ENCODE measurements at places on chromosomes 7 and 10. TPM values are rescaled to one million over a fixed set of nuclear protein-coding genes. Genes with fewer than 3 reads are reported as not detected.
A peak's percentile ranks its signal among the peaks of the same experiment; 100 is the strongest.

MOGAT3 gene
- not detected for polyA plus RNA-seq

UCN3 gene
- not detected for polyA plus RNA-seq

AKR1C1 gene
- polyA plus RNA-seq, result 5.4 TPM

GRCh38 chr7:64729089-64729848 is 63.3 kb downstream of the ZNF107 start:
- no peak for DNase-seq

UPK3B gene
- 0.10 TPM for polyA plus RNA-seq

PNLIPRP3 gene
- not detected for polyA plus RNA-seq

STK31 gene
- not detected for polyA plus RNA-seq

OR2A1 gene
- not detected for polyA plus RNA-seq

DNA sequence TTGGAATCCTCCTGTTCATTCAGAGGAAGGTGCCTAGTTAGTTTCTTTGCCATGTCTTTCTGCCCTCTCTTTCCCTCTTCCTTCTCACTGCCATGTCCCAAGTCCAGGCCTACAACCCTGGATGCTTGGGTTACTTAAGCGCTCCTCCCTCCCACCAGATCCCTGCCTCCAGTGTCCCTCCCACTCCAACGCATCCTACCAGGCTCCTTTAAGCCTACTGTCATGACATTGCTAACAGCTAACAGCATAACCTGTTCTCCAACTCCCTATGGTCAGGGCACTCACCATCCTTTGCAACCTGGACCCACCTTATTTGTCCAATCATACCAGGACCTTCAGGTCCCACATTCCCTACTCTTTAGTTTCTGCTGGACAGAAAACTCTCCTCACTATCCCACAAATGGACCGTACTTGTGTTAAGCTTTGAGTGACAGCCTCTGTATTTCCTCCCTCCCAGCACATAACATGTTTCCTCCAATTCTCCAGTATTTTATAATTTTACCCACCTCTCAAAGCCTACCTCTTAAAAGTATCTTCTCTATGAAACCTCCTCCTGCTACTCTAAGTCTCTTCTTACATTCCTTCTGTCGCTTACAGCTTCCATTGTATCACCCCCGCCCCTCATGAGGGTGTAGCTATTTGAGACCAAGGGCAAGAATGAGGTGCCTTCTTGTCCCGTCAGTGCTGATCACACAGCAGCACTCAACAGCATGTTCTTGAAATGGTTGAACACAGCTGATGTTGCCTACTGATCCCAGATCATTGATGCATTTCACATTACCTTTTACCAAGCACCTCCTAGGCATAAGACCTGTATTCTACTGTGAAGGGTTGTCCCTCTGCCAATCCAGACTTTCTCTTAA is 1.7 kb downstream of the BLNK start:
- DNase-seq, result no peak

DNA sequence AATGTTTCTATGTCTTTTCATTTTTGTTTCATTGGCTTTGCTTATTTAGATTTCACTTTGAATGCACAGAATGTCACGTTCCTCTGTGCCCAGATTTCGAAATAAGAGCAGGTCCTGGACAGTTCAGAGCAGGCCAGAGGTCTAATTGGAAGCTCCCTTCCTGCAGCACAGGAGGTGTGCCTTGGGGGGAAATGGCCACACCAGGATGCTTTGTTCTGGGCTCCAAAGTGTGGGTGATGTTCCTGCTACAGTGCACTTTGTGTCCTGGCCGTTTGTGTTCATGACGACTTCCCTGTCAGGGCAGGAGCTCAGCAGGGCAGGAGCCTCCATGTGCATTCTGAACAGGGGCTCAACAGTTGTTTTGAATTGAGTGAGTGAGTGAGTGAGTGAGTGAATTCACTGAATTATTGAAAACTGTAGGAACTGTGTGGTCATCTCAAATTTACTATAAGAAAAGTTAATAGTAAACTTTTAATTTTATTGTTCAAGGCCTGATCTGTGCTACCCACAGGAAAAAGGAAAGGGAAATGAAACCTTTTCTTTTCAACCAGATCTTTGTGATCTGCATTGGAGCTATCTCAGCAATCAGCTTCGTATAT is 109.5 kb upstream of the GJD4 start:
- DNase-seq, result peak; percentile 7

DNA sequence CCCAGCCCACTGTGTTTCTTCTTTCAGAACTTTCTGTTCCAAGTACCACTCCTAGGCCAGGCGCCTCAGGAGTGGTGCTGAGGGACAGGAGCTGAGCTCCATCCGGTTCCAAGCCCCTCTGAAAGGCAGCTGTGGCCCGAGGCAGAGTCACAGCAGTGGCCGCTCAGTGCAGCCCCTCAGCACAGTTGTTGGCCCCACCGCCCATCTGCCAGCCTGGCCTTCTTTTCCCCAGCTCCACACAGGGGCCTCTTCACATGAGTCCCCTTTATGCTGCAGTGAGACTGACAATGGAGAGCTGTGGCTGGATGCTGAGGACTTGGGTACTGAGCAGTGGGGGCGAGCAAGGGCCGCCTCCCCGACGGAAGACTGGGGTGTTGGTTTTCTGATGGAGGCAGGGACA is 9.5 kb downstream of the BUD31 start:
- no peak for DNase-seq

DNA sequence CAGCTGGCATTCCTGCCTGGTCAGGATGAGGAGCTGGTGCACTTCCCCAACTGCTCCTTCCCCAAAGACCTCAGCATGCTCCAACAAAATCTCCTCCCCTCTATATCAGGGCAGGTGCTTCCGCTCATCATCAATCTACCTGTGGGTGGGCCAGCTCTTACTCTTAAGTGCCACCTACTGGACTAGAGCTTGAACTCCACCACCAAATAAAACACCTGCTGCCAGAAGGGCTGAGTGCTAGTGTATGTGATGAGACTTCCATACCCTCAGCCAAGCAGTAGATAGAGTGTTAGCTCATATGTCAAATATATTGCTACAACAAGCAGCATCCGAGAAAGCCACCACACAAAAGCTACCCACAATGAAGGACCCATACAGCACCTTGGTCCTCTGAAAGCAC is 264.3 kb downstream of the RNLS start:
- DNase-seq, result no peak

All from IMR-90 (cell line).